ENCODE measurements at places on chromosomes 7 and 10. TPM values are rescaled to one million over a fixed set of nuclear protein-coding genes. Genes with fewer than 3 reads are reported as not detected.

DNA sequence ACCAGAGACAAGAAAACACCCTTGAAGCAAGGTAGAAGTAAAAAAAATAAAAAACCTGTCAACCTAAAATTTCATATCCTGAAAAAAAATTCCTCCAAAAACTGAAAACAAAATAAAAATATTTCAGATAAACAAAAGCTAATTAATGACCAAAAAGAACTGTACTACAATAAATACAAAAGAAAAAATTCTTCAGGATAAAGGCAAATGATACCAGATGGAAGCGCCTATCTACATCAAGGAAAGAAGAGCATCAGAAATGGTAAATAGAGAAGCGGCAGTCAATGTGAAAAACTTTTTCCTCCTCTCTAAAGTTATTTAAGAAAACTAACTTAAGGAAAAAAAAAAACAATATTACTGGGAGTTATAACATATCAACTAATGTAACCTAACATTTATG is 79.8 kb downstream of the RSU1 start:
- DNase-seq, result no peak

- DNase-seq, result peak; percentile 88
Observed at GRCh38 chr7:5665094-5666025, 116.1 kb downstream of the RNF216 start.

DNA sequence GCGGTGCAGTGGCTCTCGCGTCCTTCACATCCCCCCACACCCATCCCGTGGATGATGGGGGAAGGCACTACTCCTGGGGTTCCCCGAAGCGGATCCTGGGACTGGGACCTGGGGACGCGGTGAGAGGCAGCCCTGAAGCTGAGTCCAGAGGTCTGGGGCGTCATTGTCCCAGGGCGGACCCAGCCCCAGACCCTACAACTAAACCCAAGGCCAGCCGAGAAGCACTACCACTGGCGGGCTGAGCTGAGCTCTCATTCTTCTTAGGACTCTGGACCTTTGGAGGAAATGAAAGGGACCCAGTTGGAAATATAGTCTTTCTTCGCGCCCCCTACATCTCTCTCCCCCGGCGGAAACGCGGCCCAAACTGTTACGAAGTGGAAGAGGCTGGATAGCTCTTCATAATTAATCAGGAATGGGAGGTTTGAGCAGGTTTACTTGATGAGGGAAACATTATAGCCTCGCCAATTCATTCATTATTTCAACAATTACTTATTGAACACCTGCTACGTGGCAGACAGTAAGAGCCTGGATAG is 389 bp upstream of the FBXL15 start:
- DNase-seq, result no peak

GRCh38 chr10:45421221-45422097 is 47.4 kb downstream of the ALOX5 start:
- no peak for DNase-seq

DNA sequence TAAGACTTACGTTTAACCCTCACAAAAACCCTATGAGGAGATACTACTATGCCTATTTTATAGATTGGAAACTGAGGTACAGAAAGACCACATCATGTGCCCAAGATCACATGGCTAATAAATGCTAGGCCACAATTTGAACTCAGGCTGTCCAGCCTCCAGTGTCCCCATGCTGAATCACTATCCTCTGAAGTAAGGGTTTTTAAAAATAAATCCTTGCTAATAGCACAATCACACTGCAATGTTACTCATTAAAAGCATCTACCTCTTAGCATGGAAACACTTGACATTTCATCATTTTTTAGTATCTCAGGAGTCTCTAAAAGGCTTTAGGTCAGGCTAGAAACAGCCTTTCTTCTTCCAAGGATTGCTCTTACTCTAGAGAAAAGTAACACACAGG is 50.0 kb upstream of the PPP1R3C start:
- DNase-seq, result no peak

DNA sequence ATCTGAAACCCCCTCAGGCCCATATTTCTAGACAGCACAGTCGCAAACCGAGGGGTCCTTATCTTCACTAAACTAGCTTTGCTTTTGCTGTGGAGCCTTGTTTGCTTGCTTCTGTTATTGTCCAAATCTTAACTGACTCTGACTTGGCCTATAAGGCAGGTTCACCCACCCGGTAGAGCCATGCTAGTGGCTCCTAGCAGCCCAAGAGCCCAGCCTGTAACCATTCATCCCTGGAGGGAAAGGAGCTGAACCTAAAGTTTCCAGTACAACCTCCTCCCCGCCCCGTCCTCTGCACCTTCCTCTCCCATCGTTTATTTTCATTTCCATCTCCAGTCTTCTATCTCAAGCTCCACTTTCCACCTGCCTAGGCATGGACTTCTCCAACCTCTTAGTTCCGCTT is 345.7 kb downstream of the PTPRN2 start:
- no peak for DNase-seq

DNA sequence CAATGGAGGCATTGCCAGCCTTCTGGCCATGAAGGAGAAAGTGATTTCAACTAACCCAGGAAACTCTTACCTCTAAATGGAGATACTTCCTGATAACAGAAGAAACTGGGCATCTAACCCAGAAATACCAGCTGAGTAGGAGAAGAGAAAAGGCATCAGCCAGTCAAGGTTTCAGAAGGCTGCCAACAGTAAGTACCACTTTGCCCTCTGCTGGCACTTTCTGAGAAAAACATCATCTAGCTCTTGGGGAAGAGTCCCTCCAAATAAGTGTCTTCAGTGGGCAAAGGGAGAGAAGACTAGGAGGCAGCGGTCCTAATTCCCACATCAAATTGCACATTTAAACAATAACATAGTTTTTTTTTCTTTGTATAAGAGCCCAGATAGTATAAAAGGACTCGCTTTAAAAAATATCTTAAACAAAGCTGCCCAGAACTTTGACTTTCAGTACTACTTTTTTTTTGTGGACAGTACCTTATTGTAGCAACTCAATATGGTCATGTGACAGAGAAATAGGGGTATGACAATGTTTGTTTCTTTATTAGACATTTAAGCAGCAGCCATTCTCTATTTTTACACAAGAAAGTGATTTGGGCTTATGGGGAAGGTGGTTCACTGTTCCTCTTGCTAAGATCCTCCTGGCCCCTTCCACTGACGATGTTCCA is 157.3 kb downstream of the CTTNBP2 start:
- DNase-seq, result no peak

DNA sequence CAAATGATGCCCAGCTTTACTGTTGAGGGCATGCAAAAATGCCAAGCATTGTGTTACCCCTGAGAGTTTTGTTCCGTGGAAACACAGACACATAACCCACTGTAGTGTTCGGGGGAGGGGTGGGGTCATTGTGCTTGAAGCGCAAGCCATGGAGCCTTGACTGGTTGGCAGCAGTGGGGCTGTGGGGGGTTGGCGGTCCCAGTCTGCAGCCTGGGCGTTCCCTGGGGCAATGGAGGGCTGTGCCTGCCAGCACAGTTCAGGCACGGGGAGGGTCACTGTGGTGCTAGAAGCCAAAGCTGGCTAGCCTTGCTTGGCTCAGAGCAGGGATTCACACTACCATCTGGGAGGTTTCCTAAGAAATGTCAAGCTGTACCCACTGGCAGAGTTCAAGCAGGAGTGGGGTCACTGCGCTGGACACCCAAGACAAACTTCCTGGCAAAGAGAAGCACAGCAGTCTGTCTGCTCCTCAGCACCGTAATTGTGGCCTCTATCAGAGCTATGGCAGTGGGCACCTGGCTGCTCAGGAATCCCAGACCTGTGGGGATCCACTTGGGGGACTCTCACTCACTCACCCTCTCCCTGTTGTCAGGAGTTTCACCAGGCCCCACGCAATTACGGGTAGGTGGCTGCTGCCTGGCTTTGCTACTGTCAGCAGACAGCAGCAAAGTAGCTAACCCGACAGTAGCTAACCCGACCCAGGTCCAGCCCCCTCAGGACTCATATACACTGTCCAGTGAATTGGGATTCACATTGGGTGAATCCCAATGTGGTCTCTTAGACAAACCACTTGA is 292.4 kb downstream of the ZWINT start:
- no peak for DNase-seq

- DNase-seq, result no peak
Observed at GRCh38 chr7:17384400-17384799, 85.9 kb downstream of the AHR start.

GRCh38 chr10:101137271-101137670 is 6.2 kb downstream of the TLX1 start:
- DNase-seq, result no peak

DNA sequence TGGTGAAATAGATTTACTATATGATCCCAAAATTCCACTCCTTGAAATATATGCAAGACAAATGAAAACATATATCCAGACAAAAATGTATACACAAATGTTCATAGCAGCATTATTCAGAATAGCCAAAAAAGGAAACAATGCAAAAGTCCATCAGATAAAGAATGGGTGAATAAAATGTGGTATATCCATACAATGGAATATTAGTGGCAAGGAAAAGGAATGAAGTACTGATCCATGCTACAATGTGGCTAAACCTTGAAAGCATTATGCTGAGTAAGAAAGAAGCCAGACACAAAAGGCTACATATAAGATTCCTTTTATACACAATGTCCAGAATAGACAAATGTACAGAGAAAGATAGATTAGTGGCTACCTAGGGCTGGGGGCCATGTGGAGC is 225.5 kb downstream of the PLXNA4 start:
- no peak for DNase-seq

DNA sequence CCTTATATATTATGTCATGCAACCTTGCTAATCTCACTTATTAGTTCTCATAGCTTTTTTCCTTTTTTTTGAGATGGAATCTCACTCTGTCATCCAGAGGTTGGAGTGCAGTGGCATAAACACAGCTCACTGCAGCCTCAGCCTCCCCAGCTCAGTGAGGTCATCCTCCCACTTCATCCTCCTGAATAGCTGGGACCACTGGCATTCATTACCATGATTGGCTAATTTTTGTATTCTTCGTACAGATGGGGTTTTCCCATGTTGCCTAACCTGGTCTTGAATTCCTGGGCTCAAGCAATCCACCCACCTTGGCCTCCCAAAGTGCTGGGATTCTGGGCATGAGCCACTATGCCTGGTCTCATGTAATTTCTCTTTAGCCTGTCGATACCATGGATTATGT is 89.1 kb upstream of the TRIM24 start:
- DNase-seq, result no peak

GRCh38 chr10:69960606-69960987 is 92.0 kb upstream of the MACROH2A2 start:
- no peak for DNase-seq

DNA sequence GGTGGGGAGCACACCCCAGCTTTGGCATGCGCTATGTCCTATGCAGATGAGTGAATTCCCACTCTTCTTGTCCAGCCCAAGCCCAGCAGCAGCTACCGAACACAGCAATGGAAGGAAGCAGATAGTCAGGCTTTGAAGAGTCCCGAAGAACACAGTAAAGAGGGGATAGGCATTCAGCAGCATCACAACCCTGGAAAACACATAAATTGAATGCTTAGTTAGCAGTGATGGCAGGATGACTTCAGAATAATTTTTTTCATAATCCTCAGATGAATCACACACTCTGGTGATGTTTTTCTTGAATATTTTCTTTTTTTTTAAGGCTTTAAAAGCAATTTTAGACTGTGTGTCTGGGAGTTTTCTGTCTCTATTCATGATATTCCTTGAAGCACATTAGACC is 95.8 kb downstream of the CFAP58 start:
- no peak for DNase-seq

DNA sequence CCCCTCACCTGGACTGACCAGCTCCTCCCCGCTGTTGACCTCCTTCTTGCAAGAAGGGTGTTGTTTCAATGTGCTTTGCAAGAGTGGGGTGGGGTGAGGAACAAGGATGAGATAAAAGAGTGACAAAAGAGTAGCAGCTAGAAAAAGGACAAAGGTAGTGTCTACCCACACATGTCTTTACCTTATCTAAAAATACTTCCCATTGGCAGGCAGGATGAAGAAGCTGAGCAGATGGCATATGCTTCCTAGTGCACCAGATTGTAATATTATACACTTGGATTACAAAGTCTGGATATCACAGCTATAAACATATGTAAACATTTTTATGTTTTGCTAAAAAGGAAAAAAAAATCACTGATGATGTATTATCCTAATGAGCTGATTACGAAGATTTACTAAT is 34.5 kb downstream of the CHN2 start:
- DNase-seq, result no peak

DNA sequence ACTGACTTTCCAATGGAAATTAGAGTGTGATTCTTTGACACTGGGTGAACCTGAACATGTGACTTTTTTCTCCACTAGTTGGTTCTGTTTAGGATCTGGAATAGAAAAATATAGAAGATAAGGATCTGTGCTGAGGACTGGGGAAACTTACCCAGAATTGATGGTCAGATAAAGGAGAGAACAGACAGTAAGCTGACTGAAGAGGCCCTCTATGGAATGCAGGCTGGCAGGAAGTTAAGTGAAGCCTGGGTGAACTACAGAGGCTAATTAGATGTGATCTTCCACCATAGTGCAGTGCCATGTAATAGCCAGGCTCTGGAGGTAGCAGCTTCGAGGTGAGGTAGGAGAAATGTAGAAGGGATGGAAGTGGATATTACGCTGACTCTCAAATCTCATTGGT is 455.3 kb downstream of the PLXDC2 start:
- DNase-seq, result no peak

DNA sequence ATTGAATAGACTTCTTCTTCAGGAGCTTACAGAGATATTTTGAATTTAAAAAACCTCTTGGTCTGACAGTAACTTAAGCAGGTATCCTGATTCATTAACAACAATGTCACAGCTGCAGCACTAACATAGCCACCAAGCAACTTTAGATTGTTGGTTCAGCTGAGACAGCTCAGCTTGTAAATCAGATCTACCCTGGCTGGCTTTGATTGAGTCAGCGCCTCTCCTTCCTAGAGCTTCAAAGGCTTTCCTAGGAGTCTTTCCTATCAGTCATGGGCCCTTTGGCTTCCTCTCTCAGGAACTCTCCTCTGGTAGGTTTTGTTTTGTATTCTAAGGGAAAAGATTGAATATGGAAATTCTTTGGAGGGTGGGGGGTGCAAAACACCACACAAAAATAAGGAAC is 70.7 kb upstream of the STEAP4 start:
- DNase-seq, result no peak

GRCh38 chr10:128710098-128710797 is 584.0 kb upstream of the MKI67 start:
- DNase-seq, result no peak

- no peak for DNase-seq
Observed at GRCh38 chr10:1379601-1380000, 323.4 kb downstream of the WDR37 start.

GRCh38 chr10:110394898-110395297 is 90.2 kb upstream of the SMNDC1 start:
- no peak for DNase-seq

- peak; percentile 26 for DNase-seq
Observed at GRCh38 chr10:71804077-71804476, 30.8 kb upstream of the VSIR start.

CYP26A1 gene
- not detected for polyA plus RNA-seq

MSMB gene
- not detected for polyA plus RNA-seq

SYCE1 gene
- polyA plus RNA-seq, result 0.43 TPM

FFAR4 gene
- 0.43 TPM for polyA plus RNA-seq

SH2D4B gene
- 0.10 TPM for polyA plus RNA-seq

EPHB6 gene
- polyA plus RNA-seq, result 3.6 TPM

MYO1G gene
- polyA plus RNA-seq, result 0.59 TPM

LDB3 gene
- polyA plus RNA-seq, result 907 TPM

PPRC1 gene
- 30.7 TPM for polyA plus RNA-seq

ITGA8 gene
- polyA plus RNA-seq, result 6.6 TPM

LLCFC1 gene
- 0.26 TPM for polyA plus RNA-seq

LIPK gene
- not detected for polyA plus RNA-seq

Measured in hindlimb muscle (tissue), 1 donor.